Stimulated activated CD8-positive, alpha-beta memory T cell treated with anti-CD3 and anti-CD28 coated beads, Interleukin-12 subunit alpha, Interleukin-12 subunit beta, amount 100 ng/mL, for 4 hours (primary cell): ENCODE measurements at places on chromosomes 4 and X.
A peak's percentile ranks its signal among the peaks of the same experiment; 100 is the strongest.

DNA sequence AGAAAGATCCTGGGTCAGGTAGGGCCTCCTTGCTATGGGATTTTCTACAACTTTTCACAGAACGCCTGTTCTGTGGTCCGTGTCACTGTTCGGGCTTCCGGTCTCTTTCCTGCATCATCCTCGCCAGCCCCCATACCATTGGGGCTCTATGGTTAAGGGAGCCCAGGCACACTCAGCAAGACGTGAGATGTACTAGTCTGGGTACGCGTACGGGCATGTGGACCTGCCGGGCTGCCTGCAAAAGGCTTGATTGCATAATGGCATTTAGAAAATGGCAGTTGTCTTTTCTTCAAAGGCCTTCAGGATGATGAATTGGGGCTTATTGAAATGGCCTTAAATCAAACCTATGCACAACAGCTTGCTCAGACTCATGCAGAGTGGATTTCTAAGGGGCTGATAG is 86.7 kb downstream of the CNGA2 start:
- DNase-seq = no peak

GRCh38 chrX:54181202-54181953 is 1.7 kb downstream of the FAM120C start:
- DNase-seq = no peak

DNA sequence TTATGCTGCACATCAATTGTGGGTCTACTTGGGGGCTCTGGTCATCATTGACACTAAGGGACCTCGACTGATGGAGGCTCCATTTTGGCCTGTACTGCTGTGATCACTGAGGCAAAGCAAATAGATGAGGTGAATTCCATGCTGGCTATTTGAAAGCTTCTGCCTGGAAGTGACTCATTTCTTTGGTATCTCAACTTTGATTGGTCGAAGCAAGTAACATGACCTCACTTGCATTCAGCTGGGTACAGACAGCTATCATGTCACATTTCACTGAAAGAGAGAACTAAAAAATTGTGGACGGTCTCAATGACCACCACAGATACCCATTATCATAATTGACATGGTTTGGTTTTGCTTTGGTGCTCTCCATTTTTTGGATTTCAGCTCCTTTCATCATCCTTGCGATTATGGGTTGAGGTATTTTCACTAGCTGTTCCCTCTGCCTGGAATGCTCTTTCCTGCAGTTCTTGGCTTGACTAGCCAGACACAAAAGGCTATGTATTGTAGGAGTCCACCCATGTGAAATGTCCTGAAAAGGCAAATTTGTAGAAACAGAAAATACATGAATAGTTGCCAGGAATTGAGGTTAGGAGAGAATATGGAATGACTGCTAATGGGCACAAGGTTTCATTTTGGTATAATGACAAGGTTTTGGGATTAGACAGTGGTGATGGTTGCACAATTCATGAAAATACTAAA is 369.2 kb upstream of the LCORL start:
- no peak for DNase-seq

GRCh38 chr4:61254406-61254805 is 54.3 kb downstream of the ADGRL3 start:
- DNase-seq = no peak

- DNase-seq = no peak
Measured at GRCh38 chrX:39910651-39911050, 187.1 kb downstream of the BCOR start.

- no peak for DNase-seq
Measured at GRCh38 chrX:56812515-56813105, 83.6 kb downstream of the NBDY start.

GRCh38 chr4:11471618-11472017 is 42.9 kb upstream of the HS3ST1 start:
- peak; percentile 13 for DNase-seq

GRCh38 chr4:53852343-53852742 is 212.1 kb downstream of the CHIC2 start:
- no peak for DNase-seq

DNA sequence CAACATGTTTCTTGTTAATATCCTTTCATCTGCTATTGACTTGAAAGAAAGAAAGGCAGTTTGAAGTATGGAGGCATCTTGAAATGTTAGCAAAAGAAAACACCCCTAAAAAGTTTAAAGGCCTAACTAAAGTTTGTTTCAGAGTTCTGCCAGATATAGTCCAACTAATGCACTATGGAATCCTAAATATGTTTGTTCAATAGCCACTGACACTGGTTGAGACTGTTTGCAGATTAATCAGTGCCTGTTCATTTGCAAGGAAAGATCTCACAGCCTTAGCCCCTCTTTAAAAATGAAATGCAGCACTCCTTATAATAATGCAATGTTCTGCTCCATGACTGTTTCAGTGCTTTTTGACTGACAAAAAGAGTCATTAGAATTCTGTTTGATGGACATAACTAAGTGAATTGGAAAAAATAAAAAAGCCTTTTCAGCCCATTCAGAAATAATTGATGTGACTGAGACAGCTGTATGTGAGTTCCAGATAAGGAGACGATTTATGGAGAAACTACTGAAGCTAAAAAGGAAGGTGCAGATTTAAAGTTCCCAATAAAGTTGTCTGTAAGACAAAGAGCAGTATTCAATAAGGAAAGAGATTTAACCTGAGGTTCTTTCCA is 192.0 kb downstream of the PCDH7 start:
- DNase-seq = no peak

DNA sequence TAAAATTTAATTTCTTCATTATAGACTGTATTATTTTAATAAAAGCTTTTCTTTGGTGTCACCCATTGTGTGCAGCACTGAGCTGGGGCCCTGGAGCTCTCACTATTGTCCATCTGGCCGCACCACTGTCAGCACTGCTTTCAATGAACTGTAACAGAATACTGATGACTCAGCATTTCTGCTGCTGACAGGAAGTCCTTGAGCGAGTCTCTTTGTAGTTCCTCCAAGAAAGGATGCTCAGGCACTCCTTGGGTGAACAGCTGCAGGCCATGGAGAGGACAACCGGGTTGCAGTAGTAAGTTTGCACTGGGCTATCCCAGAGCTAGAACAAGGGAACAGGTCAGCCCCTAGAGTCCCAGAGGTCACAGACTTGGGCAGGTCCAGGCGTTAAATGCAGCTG is 81.6 kb downstream of the SORBS2 start:
- DNase-seq = no peak

- no peak for DNase-seq
Measured at GRCh38 chr4:81796790-81797528, 325.3 kb upstream of the RASGEF1B start.

DNA sequence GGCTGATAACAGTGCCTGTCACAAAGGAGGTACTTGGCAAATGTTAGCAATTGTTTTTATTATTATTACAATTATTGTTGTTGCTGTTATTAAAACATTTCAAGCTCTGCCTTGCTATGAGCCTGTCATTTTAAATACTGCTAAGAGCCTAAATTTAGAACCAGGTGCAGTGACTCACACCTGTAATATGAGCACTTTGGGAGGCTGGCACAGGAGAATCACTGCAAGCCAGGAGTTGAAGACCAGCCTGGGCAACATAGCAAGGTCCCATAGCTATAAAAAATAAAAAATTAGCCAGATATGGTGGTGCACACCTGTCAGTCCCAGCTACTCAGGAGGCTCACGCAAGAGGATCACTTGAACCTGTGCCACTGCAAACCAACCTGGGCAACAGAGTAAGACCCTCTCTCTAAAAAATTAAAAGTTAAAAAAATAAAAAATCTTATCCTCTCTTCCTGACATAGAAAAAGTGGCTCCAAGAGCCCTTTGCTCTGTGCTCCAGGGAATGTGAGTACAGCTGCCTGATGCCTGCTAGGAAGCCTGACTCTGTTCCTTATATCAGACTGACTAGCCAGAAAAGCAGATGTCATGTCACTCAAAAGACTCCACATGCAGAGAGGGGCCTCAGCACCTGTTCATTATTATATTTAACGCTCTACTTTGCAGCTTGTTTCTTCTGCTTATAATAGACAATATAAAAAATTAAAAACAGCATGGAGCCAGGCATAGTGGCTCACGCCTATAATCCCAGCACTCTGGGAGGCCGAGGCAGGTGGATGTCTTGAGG is 234.0 kb downstream of the OPHN1 start:
- DNase-seq = no peak

DNA sequence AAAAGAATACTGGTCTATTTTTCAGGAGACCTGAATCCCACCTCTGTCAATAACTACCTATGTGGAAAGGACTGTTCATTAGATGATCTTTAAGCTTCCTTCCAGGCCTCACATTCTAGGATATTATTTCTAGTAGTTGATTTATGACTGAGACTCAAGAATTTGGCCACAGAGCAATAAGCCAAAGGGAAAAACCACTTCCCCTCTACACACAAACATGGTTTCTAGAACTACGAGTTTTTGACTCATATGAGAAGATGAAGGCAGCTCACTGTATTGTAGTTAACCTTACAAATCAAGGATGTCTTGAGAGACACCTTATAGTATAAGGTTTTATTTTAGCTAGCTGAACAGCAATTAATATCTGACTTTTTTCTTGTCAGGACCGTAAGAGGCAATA is 36.9 kb upstream of the GDPD2 start:
- DNase-seq = no peak

DNA sequence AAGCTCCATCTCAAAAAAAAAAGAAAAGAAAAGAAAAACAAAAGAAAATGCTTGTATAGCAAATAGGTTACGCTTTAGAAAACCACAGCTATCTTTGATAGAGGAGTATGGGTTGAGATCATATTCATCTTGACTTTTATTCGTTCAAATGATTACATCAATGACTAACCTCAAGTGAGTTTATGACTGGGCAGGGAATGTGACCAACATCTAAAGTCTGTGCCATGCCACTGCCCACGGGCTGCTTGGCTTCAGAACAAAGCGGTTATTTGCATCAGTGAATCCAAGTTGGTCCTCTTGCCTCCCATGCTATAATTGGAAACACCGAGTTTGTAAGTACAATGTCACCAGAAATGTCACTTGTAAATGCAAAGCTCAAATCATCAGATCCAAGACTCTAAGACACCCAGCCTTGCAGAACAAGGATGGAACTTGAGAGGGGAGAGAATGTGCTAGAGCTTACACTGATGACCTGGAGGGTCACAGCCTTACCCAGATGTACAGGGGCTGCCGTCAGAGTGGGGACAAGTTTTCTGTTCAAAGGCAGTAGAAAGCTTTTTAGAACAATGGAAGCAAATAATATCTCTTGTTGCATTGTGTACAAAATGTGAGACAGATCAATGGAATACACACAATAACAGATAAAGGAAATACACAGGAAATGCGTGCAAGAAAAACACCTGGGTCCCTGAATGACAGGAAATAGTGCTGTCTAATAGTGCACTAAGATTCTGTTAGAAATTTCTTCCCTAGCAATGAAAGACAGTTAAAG is 8.4 kb upstream of the OPN1LW start:
- DNase-seq = no peak

GRCh38 chrX:54808109-54808604 is 612 bp downstream of the MAGED2 start:
- DNase-seq = peak; percentile 20

GRCh38 chrX:40805404-40805803 is 70.1 kb upstream of the MED14 start:
- no peak for DNase-seq

GRCh38 chrX:110341189-110342035 is 17.2 kb upstream of the RTL9 start:
- DNase-seq = no peak

DNA sequence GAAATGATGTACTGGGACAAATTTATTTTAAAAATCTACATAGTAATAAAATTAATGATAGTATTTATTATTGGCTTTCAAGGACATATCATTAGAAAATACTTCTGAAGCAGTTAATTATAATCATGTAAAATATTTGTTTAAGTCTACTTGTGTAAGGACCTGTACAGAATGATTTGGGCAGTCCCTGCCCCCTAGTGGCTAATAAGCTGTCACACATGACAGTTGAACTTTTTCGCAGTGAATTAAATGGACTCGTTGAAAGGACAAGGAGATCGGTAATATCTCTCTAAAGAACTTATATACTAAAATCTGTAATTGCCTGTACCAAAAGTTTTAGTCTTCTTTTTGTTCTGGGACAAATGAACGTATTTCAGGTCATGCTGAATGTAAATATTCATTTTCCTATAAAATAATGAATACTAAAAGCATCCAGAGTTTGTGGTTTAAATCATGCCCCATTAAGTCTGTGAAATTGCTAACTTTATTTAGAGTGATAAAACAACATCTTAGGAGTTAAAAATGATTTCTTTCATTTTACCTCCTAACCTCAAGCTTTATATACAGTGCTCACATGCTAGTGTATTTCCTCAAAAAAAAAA is 13.6 kb downstream of the EXOC1 start:
- no peak for DNase-seq

DNA sequence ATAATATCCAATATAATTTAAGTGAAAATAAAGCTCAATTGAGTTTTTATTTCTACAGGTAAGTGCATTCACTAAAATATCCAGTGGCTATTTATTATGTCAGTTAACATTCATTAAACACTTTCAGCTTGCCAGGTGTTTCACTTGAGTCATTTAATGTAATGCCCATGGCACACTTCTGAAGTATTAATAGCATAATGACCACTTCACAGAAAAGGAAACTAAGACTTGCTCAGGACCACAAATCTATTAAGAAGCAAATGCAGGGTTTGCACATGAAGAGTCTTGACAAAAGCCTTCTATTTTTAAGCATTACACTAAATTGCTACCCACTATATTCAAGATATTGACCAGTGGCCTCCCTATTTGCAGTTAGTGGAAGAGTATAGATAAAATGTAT is 612.7 kb downstream of the KCTD8 start:
- no peak for DNase-seq

GRCh38 chrX:30414144-30414543 is 105.0 kb upstream of the NR0B1 start:
- no peak for DNase-seq

DNA sequence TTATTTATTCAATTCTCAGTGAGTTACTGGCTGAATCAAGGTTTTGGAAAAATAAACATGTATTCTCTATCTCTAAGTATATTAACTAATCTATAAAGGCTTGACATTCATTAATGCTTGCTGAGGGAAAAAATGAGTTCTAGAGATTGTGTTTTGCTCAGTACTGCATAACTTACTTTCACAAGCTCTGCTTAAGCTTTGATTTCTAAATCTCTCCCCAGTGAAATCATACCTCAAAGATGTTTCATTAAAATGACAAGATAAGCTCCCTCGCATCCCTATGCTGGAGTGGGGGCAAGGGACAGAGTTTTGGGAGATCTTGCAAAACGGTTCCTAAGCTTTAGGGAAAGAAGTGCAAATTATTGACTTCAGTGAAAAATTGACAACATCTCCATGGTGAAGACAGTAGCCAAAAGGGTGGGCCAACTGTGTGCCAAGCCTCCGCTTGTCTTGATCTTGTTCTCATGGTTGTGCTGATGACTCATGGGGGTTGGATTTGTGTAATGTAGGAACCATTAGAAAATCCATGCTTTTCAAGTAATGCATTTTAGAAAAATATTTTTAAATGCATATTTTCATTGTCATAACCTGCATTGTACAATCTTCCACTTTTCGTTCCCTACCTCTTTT is 521.4 kb downstream of the RPA4 start:
- DNase-seq = no peak

DNA sequence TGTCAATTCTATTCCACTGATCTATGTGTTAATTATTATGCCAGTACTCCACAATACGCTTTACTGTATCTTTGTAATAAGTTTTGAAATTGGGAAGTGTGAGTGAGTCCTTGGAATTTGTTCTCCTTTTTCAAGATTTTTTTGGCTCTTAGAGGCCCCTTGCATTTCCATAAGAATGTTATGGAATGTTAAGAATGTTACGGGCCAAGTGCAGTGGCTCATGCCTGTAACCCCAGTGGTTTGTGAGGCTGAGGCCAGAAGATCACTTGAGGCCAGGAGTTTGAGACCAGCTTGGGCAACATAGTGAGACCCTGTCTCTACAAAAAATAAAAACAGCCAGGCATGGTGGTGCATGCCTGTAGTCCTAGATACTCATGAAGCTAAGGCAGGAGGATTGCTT is 167.6 kb upstream of the CXorf66 start:
- no peak for DNase-seq
